ENCODE measurements at places on chromosomes 7 and 10.

DNA sequence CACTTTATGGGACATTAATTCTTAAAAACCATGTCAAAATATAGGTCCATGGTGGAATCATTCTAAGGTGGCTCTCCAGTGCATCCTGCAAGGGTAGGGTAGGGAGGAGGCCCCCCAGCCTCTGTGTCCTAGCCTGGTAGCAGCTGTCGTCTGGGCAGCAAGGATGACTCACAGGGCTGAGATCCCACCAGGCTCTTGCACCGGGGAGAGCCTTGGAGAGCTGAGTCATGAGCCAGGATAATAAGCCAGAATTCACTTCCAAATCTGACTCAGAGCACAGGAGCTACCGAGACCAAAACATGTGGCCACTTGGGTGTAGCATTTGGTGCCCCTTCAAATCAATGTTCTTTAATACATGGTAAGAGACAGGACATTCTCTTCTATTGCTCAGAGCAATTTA is 298.5 kb downstream of the NEBL start:
- DNase-seq = no peak

DNA sequence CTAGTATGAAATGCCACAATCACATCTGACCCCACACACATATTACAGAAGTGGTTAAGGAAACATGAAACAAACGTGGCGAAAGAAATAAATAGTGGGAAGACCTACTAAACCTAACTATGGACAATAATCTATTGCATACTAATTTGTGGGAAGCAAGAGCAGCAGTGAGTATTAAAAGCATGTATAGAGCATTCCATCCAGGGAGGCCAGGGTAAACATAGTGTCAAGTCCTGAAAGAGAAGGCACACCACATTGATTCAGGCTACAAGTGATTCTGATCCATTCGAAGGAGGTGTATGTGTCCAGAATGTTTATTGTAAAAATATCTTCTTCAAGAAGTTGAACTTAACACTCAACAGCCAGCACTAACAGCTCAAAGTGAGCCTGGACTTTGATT is 29.2 kb downstream of the CACNA2D1 start:
- DNase-seq = no peak

DNA sequence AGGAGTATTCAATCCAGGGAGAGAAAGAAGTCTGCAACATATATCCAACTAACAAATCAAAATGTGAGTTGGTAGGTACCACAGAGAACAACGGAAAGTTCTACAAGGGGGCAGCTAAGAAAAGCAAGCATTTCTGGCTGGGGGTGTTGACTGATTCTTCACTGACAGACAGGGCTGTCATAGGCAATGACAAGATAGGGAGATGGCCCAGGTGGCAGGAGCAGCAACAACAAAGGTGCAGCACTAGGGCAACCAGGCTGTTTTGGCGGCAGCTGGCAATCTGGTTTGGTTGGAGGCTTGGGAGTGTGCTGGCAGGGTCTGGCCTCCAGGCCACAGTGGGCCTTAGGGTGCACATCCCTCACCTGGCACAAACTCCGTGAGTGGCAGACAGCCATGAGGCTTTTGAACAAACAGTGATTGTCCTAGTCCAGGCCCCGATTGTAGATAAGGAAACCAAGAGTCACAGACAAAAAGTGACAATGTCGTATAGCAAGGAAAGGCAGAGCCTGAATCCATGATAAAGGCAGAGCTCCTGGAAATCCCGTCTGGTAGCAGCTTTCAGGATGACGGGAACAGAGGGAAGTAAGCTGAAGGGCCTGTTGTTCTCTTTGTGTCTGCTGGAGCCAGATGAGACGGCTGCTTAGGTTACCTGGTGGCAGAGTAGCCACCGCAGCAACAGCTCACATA is 28.4 kb downstream of the DPCD start:
- DNase-seq = no peak

DNA sequence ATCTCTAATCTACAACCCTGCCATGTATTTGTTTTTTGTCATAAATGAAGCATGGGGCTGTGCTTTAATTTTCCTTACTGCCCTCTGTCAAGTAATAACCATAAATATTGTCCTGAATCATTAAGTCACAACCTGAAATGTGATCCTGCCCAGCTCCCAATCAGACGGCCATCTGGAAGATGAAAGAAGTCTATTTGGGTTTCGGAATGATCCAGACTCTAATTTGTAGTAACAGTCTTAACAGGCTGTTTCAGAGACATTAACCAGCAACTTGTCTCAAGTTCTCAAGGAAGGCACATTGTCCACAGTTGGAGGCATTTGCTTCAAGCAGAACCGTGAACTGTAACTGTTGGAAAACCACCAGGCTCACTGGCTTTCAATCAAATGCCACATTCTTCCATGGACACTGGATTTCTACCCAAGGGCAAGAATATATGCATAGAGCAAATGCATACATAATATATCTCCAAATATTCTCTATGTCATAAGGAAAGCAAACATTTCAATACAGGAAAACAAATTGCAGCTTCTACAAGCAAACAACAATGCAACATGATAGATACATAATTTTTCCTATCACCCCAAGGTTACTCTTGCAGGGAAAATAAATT is 405.2 kb upstream of the NPVF start:
- DNase-seq = no peak

DNA sequence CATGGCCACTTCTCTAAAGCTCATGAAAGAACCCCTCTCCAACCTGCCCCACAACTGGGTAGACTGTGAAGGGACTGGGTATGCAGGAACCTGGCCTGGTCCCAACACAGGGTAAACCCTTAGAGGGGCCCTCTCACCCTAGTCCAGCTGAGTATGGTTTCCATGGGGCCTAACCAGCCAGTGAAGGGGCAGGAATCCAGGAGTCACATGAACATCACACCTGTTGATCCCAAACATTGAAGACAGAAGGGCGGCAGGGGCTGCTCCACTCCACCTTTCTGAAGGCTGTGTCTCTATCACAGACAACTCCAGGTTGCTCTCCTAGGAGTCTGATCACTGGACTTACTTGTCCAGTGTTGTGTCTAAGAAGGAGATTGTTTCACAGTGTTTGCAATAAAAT is 30.8 kb downstream of the GRID1 start:
- DNase-seq = no peak

DNA sequence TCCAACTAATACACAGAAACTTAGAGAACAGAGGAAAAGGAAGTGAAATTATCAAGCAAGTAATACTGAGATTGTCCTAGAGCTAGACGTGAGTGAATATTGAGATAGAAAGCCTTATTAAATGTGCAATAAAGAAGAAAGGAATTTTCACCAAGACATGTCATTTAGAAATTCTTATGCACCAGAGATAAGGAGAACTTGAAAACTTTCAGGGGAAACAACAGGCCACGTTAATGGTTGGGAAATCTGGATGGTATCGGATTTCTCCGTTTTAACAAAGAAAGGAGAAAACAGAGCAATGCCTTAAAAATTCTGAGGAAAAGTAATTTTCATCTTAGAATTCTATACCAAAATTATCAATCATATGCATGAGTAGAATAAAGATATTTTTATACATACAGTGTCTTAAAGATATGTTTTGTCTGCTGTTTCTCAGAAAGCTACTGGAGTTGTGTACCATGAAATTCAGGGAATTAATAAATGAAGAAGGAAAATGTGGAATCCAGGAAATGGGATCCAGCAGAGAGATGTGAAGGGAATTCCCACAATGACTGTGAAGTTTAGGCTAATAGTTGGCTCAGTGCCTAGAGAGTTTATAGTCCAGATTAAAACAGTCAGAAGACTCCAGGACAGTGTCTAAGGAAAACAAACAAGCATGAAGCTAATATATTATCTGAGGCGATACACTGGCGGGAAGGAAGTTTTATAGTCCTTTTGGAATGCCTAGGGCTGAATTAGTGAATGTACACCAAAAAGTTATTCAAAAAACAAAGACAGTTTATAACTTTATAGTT is 159.5 kb downstream of the PPP1R9A start:
- no peak for DNase-seq

DNA sequence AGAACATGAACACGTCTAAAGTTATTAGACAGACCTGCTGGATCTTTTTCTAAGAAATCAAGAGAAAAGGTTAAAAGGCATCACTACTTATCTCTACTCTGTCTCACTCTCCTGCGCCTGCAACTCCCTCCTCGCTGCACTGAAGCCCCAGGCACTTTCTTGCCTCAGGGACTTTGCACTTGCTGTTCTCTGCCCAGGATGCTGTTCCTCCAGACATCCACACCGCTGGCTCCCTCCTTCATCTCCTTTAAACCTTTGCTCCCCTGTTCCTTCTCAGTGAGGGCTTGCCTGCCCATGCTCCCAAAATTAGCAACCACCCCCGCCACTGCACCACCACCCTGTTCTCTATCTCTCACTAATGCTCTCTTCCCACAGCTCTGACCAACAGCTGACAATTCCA is 87.4 kb downstream of the GOLGA7B start:
- DNase-seq = no peak

GRCh38 chr10:71687480-71687879 is 32.1 kb downstream of the C10orf105 start:
- no peak for DNase-seq

- peak; percentile 34 for DNase-seq
Measured at GRCh38 chr10:29736366-29737073, 101.7 kb upstream of the SVIL start.

DNA sequence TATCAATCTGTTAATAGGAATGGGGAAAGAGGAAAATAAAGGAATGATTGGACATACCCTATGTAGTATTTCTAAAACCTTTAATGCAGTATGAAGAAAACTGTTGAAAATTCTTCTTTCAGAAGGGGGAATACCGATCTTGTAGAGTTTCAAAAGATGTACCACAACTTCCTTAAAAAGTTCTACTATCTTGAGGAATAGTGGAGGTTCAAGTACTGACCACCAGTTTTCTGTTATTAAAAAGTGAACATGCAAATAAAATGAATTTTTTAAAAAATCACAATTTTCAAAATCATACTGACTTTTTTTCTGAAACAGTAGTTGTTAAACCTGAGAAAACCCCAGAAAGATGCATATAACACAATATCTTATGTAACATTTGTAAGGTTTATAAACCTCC is 86.5 kb downstream of the HERC4 start:
- DNase-seq = no peak

- no peak for DNase-seq
Measured at GRCh38 chr10:126179637-126180036, 208.6 kb downstream of the ADAM12 start.

- no peak for DNase-seq
Measured at GRCh38 chr10:77028042-77028441, 609.6 kb downstream of the KCNMA1 start.

- DNase-seq = no peak
Measured at GRCh38 chr10:29297678-29298077, 8.8 kb downstream of the LYZL1 start.

DNA sequence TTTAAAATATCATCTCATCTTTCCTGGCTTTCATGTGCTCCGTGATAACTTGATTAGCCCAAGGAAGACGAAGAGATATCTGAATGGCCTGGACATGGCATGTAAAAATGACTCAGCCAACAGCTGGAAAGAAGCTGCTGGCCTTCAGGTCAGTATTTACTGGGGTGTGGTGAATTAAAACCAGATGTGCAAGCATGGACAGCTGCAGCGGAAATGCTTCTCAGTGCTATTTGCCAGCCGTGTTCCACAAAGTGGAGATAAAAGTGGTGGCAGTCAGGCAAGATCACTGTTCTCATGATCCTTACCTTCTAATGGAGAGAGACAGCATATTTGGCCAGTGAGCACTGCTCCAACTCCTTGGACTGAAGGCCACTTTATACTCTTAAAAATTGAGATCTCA is 203.1 kb upstream of the VSTM2A start:
- no peak for DNase-seq

- no peak for DNase-seq
Measured at GRCh38 chr7:93980744-93981479, 23.2 kb downstream of the BET1 start.

DNA sequence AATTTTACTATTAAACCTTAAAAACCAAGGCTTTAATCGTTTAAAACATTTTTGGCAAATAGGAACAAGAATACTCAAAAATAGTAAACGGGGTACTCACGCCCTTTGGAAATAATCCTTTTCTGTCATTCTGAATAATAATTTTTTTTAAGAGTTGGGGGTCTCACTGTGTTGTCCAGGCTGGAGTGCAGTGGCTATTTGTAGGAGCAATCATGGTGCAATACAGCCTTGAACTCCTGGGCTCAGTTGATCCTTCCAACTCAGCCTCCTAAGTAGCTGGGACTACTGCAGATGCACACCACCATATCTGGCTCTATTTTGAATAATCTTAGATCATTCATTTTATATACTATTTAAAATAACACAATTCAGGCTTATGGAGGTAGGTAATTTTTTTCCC is 24.9 kb downstream of the LUC7L2 start:
- DNase-seq = no peak

- no peak for DNase-seq
Measured at GRCh38 chr10:4720463-4720862, 105.5 kb upstream of the AKR1E2 start.

- DNase-seq = no peak
Measured at GRCh38 chr7:93828260-93828659, 62.3 kb downstream of the TFPI2 start.

- no peak for DNase-seq
Measured at GRCh38 chr10:59397961-59398360, 35.6 kb upstream of the FAM13C start.

GRCh38 chr7:36396150-36396549 is 6.5 kb downstream of the ANLN start:
- DNase-seq = no peak

DNA sequence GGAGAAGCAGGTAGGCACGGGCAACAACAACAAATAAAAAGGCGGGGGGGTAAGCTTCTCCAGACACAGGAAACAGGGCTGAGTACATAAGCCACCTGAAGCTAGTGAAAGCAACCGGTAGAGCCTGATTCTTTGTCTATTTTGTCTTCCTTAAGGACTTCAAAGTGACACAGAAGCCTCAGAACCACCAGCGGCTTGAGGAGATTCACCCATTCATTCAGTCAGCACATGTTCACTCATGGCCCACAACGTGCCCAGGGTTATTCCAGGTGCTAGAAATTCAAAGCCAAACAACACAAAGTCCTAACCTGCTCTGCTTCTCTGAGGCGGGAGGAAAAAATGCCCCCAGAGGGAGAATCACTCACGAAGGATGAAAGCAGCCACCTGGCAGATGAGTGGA is 69.3 kb upstream of the C7orf33 start:
- DNase-seq = no peak

GRCh38 chr10:70915206-70915605 is 26.8 kb upstream of the PCBD1 start:
- no peak for DNase-seq
